ENCODE measurements at places on chromosomes 16 and 17. TPM values are rescaled to one million over a fixed set of nuclear protein-coding genes. Genes with fewer than 3 reads are reported as not detected.

NPIPB13 gene
- total RNA-seq = 0.64 TPM

LDHD gene
- 0.53 TPM for total RNA-seq

ZFPM1 gene
- 1.7 TPM for total RNA-seq

SCGB1C2 gene
- not detected for total RNA-seq

DNA sequence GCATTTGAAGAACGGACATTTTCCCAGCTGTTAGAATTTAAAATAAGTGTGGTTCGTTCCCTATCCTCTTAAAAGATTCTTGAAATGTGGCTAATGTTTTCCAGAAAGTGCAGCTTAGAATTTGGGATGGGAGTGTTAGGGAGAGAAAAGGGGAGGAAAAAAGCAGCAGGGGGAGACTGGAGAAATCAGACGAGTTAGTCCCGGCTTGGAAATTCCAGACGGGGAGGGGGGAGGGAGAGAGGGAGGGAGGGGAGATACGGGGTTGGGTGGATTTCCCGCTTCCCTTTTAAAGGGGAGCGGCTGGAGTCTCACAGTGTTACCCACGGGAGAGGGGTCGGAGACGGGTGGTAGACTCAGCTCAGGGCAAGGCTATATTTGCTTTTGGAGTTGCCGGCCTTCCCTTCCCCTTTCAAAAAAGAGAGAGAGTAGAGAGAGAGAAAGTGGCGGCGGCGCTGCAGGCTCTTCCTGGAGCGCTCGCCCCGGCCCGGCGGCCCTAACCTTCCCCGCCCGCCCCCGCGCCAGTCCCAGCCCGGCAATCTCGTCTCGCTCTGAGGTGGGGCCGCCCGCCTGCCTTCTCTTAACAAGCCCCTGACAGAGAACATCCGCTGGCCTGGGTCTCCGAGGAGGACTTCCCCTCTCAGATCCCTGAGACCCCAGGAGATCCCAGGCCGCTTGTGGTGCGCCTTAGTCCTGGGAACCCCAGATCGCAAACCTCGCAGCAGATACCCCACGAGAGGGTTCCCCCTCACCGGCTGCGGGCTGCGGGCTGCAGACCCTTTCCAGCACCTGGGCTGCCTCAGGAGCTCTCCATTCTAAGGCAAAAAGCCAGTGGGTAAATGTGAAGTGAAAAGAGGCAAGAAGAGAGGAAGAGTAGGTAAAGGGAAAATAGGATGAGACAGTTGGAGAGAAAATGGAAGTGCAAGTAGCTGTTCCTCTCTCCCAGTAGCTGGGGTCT lies 6.6 kb downstream of the IGF2BP1 start:
- DNase-seq = no peak

- no peak for DNase-seq
These were observed at the start of gene ZACN for GRCh38 chr17:76078860-76079534. Gene ZACN, plus strand, starts transcription at chr17:76079182. Its CDS starts 83 bp downstream, at chr17:76079265.

DNA sequence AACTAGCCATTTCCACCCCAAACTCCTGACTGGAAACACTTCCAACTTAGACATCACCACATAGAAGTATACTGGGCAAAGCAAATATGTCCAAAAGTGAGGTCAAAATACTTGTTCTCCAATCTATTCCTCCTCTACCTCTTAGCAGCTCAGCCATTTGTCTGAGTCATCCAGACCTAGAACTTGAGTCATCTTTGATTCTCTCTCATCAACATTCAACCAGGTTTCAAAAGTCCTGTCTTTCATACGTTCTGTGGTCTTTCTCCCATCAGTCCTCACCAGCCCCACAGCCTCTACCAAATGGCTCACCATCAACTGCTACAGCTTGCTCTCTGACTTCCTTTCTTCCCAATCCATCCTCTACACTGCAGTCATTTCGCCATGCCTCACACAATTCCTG lies 6.8 kb downstream of the ANKFY1 start:
- peak; percentile 58 for DNase-seq

DNA sequence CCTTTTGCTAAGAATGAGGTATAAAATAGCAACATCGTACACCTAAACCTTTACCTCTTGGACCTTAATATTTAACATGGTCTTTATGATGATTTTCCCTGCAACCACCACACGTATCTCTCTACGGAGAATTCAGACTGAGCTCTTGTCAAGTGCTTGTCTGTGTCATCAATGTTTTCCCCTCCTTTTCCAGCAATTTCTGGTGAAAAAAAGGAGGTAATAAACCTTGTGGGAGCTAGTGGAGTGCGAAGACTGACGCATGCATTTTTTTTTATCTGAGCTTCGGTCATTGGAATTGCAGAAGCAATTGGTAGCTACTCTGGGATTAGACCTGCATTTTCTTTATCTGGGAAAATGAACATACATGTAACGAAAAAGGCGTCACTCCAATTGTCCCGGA lies 527.6 kb downstream of the TMEM114 start:
- DNase-seq = no peak
